AG08396 (cell line): ENCODE measurements at places on chromosomes 4 and X.

GRCh38 chr4:132001542-132001941 lies 1147.6 kb upstream of the PCDH10 start:
- peak; percentile 5 for DNase-seq

DNA sequence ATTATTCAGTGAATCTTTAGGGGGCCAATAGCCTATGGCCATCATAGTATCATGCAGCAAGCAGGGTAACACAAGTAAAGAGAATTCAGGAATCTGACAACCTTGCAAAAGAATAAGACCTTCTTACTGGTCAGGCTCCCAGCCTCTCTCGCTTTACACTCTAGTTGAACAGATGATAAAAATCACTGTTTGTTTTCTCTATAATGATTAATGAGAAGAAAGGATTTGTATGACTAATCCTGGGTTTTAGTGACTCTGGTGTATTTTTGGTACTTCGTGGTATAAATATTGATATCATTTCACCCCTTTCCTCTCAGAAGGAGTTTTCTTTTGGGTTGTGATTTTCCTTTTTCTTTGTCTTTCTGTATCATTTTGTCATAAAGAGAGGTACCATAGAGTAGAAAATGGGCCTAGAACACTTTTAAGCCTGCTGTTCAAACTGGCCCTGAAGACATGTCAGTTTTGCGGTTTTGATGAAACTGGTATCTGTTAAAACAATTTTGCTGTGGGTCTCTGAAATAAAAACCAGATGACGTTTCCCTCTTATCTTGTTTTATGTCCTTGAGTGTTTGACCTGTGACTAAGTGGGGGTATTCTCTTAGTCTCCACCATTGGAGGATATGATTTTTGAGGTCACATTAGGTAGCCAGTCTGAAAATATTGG lies 294.9 kb upstream of the TBX22 start:
- no peak for DNase-seq

DNA sequence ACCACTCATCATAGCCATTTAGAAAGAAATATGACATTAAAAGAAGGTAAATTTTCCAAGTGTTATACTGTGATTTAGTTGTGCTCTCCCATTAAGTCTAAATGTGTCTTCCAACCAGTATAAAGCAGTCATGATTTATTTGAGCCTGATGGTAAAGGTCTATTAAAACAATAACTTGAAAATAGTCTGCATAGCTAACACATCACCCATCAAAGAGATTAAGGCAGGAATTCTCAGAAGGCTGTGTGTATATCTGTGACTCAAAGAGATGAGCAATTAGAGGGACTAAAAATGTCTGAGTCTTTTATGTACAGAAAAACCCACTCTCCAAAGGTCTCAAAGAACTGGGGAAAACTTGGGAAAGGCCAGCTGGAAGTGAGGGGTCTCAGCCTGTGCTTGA lies 70.3 kb upstream of the IQCM start:
- peak; percentile 34 for DNase-seq

DNA sequence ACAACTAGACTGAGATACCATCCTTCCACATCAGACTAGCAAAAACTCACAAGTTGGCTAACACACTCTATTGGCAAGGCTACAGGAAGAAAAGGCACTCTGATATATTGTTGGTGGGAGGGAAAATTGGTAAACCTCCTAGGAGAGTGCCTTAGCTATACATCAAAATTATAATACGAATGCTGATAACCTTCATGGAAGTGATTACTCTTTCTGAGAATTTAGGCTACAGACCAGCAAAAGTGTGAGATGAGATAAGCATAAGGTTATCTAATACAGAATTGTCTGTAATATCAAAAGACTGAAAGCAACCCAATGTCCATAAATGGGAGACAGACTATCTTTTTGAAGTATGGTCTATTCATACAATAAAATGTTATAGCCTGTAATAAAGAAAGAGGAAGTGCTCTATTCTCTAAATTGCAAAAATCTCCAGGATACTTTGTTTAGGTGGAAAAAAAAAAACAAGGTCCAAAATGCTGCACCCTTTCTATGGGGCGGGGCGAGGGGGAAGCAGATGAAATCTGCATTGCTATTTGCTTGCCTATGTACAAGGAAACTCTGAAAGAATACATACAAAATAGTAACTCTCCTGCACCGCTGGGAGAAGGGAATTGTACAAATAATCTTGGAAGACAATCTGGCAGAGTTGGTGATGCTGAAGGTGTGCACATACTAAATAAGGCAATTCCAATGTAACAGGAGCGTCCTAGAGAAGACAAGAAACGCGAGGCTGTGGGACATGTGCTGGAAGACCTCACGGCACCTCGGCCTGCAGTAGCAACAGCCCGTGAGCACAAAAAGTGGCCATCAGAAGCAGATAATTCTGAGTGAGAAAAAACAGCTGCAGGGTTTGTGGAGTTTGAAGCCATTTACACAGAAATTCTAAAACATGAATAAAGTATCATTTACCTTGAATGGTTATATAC lies 109.7 kb downstream of the AFAP1 start:
- DNase-seq: no peak

DNA sequence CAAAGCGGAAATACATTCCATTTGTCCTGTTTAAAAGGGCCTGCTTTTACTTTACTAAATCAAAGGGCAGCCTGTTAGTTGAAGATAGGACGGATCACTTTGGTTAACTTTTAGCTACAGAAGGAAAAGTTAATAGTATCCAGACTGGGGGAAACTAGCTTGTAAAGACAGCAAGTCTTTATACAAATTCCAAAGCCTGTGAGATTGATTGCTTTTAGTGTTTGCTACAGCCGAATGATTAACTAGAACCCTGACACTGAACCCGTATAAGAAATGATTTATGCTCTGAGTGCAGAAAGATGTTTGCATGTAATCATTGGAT lies 93.4 kb downstream of the FRAS1 start:
- no peak for DNase-seq

GRCh38 chr4:145484225-145484846 lies 2.7 kb downstream of the SMAD1 start:
- DNase-seq: no peak

- no peak for DNase-seq
These were observed 187.9 kb downstream of the CHM start for GRCh38 chrX:85859426-85859825.

GRCh38 chrX:48533165-48533564 lies 6.3 kb upstream of the TBC1D25 start:
- DNase-seq: no peak

- no peak for DNase-seq
These were observed 67.6 kb downstream of the FAM53A start for GRCh38 chr4:1616557-1616930.

- DNase-seq: no peak
These were observed 319.1 kb downstream of the PCDH19 start for GRCh38 chrX:100090931-100091330.

DNA sequence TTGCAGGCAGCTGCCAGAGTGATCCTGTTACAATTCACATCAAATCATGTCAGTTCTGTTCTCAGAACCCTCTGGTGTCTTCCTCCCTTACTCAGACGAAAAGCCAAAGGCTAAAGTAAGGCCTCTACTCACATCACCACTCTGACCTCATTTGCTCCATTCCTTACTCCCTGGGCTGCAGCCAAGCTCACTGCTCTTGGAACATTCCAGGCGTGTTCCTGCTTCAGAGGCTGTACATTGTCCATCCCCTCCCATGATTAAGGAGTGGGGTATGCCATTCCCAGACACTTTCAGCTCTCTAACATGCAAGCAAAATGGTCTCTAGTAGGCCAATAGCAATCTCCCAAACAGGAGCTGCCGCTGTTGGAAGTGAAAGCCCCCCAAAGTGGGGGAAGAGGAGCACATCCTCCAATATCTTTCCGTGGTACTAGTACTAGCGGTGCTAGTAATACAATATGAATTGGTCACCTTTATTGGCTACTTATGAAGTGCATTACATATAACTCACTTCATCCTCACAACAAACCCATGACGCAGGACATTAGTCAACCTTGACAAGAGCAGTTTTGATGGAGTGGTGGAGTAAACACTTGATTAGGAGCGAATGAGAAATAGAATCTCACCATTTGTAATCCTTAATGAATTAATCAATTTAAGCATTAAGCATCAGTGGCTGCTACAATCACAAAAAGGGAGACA lies 15.0 kb downstream of the GAB3 start:
- peak; percentile 49 for DNase-seq

GRCh38 chr4:48683784-48684666 lies 96.1 kb downstream of the FRYL start:
- no peak for DNase-seq

GRCh38 chrX:118251271-118251670 lies 94.6 kb upstream of the WDR44 start:
- DNase-seq: peak; percentile 20

DNA sequence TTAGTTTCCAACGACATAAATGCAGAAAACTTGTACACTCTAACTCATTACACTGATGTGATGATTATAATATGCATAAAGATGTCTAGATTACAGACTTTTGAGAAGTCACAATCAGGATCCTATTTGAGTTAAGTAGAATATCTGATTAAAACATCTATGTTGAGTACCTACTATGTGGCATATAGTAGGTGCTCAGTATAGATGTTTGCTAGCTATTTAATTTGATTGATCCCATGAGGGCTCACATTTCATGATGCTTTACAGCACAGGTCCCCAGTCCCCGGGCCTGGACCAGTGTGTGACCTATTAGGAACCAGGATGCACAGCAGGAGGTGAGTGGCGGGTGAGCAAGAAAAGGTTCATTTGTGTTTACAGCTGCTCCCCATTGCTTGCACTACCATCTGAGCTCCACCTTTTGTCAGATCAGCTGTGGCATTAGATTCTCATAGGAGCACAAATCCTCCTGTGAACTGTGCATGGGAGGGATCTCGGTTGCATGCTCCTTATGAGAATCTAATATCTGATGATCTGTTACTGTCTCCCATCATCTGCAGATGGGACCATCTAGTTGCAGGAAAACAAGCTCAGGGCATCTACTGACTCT lies 33.0 kb upstream of the CXCL8 start:
- no peak for DNase-seq

GRCh38 chr4:101019941-101020401 lies 327.4 kb downstream of the PPP3CA start:
- no peak for DNase-seq

GRCh38 chrX:51336584-51336983 lies 4.0 kb downstream of the NUDT10 start:
- peak; percentile 68 for DNase-seq

DNA sequence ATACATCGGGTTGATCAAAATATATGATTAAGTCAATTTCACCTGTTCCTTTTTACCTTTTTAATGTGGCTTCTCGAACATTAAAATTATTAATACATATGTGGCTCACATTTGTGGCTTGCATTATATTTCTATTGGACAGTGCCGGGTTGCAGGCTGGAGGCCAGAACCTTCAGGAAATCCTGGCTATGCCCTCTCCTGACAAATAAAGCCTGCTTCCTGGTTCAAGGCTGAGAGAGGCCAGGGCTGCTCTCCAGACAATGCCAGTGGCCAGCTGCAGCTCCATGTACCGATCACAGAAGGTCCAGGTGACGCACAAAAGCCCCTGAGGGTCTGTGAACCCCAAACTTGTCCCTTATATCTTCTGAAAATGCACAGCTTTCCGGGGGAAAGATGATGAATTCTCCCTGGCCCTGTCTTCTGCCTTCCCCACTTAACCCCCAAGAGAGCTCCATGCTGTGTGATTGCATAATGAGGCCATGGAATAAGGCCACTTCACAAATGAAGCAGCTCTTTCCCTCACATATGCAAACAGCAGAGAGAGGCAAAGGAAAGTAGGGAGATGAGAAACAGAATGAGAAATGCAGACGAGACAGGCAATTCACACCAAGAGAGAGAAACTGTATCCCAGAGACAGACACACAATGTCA lies 241.2 kb downstream of the BCOR start:
- no peak for DNase-seq

- DNase-seq: peak; percentile 37
These were observed 81.9 kb upstream of the QRFPR start for GRCh38 chr4:121462660-121463261.

DNA sequence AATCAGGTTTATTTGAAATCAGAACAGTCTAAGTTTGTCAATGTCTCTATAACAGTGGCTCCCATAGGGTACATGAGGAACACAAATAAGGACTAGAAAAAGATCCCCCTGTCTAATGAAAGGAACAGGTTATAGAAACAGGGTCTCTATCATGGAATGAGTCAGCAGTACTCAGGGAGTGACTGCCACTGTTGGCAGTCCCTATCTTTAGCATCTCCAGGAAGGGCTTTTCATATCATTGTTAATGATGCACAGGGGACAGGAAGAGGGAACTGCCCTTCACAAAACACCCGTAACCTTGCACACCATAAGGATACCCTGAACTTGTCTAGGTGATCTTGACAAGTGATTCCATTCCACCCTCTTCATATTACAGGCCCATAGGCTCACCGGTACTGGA lies 38.5 kb upstream of the SMIM10L2A start:
- no peak for DNase-seq

- DNase-seq: no peak
These were observed 94.9 kb upstream of the WDR17 start for GRCh38 chr4:175970724-175971123.

- no peak for DNase-seq
These were observed 4.4 kb downstream of the ANK2 start for GRCh38 chr4:113053883-113054282.

GRCh38 chr4:79576429-79576753 lies 168.4 kb upstream of the GK2 start:
- DNase-seq: no peak
